Cerebellar nuclear complex (tissue), 1 donor: ENCODE measurements at places on chromosomes 7 and 10.

GRCh38 chr7:143235561-143235960, 13.7 kb downstream of the TAS2R40 start:
- no peak for DNase-seq

GRCh38 chr7:158495786-158496185, 91.8 kb downstream of the PTPRN2 start:
- DNase-seq = no peak

DNA sequence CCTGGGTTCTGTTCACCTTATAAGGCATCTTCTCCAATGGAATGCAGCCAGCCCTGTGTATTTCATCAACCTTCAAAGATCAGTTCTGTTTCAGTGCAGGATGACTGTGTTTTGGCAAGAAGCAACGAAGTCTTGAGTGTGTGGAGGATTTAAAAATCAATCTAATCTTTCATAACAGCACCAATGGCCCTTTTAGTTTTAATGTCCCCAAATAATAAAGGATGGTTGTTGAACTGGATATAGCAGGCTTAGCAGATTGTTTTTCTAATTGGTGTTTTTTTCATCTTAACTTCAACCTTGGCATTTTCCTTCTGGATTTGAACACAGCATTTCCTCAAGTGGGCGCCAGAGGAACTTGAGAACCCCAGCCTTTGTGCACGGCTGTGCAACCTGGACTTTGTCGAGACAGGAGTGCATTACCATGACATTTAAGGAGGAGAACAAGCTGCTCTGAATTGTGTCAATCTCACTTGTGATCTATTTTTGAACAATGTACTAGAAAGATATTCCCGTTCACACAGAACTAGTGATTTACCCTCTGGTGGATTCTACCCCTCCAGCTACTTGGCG, 313.3 kb upstream of the AKR1E2 start:
- DNase-seq = no peak

DNA sequence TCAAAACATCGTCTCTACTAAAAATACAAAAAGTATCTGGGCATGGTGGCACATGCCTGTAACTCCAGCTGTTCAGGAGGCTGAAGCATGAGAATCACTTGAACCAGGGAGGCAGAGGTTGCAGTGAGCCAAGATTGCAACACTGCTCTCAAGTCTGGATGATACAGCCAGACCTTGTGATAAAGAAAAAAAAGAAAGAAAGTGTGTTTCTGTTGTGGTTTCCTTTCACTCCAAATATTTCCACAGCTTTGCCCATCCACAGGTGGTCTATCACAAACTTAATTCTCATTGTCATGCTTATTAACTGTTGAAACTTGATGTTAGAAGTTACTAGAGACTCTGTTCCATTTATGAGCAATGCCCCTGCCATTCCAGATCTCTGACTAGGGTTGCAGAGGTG, 316.0 kb upstream of the SEMA3C start:
- DNase-seq = no peak

DNA sequence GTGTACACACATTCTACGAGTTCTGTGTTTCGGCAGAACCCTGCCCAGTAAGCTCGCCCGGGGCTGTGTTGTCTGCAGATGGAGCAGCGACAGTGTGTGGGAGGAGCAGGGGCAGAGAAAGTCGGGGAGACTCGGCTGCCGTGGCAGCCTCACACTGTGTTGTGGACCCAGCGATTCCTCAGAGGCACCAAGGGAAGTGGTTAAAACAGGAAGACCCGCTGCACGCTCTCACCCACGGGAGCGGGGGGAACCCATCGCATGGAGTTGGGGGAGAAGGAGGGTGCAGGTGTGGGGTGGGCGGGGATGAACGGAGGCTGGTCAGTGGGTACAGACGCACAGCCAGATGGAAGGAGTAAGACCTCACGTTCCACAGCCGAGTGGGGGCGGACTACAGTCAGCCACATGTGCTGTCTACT, 250.2 kb downstream of the ELFN1 start:
- DNase-seq = no peak

- DNase-seq = no peak
Observed at GRCh38 chr7:108454674-108455550, 1.3 kb downstream of the NRCAM start.

GRCh38 chr10:66917104-66917503, 8.7 kb upstream of the LRRTM3 start:
- DNase-seq = no peak

DNA sequence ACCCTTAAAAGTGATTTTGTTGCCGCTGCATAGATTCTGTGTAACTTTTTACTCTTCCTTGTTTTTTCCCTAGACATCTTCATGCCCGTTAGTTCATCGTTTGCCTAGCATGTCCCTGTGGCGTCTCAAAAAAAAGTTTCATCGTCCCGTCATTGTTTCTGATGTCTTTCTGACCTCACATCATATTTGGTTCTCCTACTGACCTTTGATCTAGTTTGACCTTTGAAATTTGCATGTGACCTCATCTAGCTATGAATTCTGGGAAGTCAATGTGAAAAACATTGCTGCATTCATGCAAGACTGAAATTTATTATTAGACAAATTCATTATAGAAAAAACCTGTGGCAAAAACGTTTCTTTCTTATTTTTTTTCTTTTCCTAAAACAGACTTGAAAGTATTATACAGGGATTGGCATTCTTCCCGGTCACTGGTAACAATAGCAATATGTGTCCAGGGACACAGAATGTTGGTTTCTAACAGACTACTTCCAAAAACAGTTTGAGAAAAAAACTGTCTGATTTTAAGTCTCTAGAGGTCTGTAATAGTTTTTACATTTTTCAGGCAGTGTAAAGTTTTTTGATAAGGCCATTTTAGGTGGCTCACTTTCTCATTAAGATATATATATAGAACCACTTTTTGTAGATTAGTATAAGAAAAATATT, 280.9 kb downstream of the USP6NL start:
- no peak for DNase-seq

DNA sequence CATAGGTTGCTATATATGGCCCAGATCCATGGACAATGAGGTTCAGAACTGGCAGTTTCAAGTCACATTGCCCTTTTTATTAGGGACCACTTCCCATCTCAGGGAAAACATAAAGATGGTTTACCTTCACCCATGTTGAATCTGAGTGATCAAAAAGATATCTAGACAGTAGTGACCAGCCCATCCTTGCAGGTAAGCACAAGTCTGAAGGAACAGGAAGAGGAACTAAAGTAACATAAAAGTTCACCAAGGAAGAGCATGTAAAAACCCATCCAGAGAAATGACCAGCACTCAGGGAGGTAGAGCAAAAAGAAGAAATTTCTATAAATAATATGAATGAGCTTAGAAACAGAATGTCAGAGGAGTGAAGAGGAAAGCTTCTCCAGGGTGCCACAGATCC, 382.5 kb downstream of the PARD3 start:
- no peak for DNase-seq

DNA sequence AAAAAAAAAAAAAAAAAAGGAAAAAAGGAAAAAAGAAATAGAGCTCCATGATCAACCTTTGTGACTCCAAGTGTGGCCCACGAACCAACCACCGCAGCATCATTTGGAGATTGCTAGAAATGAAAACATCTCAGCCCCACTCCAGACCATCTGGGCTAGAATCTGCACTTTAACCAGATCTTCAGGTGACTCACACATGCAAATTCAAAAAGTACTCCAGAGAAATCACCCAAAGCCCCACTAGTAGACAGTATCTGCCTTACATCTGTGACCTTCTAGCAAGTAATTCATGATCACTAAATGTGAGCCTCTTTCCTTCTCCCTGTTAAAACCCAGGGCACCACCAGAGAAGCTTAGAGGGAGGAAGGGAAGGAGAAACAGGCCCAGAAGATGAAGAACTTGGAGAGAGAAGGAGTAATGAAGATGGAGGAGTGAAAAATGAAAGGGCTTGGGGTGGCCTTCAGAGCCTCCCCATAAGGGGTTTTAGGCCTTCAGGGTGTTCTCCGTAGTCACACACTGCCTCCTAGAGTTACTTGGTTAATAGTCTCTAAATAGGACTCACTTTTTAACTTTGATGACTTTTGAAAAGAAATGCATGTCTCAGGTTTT, 94.0 kb downstream of the SLC37A3 start:
- no peak for DNase-seq

DNA sequence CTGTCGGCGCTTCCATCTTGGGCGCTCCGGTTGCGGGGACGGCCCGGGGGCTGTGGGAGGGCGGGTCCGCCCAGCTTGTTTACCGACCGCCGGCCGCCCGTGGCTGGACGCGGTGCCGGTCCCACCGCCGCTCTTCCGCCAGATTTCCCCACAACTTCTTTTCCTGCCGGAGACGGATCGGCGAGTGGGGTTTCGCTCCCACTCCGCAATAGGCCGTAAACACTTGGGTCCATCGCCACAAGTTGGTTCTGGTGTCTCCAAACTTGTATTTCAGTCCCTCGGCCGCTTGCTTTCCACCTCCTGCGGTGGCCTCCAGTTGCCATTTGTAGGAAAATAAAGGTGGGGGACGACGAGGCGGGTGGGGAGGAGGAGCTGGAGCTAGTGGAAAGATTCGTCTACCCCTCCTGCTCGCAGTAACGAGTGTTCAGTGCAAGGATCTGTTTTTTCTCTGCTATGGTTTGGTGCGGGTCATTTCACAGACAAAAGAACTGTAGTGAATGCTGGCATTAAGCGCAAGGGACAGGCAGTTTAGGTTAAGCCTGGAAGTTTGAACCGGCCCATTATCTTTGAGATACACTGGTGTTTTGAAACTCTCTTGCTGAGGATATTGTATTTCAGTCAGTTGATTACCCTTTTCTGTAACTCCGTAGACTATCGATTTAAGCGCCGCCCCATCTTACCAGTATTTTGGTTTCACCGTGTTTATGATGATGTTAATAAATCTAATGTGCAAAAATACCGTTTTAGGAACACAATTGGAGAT, 24.3 kb upstream of the ZRANB1 start:
- DNase-seq = no peak

DNA sequence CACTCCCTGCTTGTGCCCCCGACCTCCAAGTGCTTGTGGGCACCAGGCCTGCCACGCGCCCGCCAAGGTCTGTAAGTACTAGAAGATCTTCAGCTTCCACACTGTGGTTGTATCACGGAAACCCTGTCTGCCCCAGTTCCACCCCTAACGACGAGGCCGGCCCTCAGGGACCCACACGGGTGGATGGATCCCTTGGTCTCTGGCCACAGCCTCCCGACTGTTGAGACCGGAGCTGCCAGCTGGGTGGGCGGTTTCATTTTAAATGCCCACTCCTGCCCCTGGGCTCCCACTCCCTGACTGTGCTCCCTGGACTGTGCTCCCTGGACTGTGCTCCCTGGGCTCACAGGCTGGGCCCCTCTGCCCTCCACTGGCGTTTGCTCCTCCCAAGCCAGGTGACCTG, 50.1 kb downstream of the DPYSL4 start:
- no peak for DNase-seq

DNA sequence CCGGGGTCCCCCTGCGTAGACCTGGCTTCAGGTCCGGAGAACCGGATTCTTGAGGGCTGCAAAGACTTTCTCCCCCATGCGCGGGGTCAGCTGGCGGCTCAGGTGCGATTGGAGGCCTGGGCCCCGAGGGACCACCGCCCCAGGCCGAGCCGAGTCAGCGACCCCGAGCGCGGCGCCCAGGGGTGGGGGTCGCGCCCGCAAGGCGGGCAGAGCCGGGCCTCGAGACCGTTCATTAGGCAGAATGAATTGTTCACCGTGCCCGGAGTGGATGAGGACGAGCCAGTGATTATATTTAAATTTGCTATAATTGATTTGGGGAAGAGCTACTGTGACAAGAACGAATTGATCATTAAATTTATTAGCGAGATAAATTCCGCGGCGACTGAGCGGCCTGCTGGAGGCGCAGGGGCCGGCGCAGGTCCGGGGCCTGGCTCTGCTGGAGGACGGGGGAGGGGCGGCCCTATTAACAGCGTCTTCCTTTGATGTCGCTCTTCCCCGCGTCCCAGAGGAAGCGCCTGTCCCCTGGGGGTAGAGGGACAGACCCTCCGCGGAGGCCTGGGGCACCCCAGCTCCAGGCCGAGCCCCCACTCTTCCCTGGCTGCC, 7.5 kb downstream of the MNX1 start:
- no peak for DNase-seq

- DNase-seq = no peak
Observed at GRCh38 chr10:106897719-106898118, 266.8 kb downstream of the SORCS1 start.

DNA sequence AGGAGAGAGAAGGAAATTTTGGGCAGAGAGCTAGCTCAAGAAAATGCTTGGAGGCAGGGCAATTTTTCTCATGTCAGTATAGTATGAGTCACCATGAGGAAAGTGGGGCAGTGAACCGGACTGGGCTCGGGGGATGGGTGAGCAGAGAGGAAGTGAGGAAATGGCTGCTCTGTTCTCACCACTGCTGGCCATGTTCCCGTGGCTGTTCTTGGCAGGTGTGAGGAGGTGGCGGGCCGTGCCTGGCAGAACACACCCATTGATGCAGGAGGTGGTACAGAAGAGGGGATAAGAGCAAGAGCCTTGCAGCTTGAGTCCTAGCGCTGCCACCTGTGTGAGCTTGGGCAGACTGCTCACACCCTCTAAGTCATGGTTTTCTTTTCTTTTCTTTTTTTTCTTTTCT, 304.4 kb upstream of the LYZL1 start:
- DNase-seq = no peak

DNA sequence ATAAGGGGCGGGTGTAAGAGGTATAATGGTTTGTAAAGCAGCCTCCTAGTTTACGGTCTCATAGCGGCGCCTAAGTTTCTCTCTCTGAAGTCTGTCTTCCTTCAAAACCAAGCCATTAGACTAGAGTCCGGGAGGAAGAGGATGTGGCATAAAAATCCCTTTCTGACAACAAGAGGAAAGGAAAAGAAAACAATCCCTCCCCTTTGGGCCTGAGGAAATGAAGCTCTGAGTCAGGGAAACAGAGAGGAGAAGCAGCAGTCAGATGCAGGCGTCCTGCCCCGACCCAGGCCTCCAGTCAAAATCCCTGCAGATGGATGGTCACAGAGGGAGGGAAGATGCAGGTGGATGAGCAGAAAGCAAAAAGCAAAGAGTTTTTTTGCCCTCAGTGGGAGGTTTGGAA, 23.7 kb downstream of the PARP12 start:
- no peak for DNase-seq

DNA sequence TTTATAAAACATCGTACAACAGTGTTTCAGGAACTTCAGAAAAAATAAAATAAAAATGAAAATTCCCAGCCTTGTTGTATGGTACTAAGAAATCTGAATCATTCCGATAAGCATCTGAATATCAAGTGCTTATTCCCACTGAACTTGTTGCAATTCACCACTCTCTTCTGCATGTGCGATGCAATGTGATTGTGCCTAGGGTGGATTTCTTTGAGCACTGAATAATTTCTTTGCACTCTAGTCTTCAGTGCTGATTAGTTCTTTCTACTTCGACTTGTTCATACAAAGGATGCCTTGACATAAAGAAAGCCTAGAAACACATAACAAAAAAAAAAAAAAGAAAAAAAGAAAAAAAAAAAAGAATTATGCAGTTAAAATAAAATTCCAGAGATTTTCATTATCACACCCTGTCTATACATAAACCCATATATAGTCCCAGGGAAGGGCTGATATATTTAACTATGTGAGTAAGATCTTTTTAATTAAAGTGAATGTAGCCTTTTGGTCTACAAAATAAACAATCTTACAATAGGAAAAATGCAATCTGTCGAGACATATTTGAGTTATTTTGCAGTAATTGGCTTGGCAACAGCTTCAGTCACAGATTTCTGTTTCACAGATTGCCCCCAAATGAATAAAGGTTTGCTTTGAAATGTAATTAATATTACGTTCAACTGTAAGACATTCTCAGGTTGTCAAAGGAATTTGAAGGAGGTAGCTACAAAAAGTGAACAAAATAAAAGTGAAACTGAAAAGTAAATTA, 1118.9 kb upstream of the CELF2 start:
- DNase-seq = no peak
